ENCODE measurements at places on chromosomes 13 and 19.

- DNase-seq = no peak
These were observed 55.0 kb upstream of the TM9SF2 start for GRCh38 chr13:99446242-99446641.

DNA sequence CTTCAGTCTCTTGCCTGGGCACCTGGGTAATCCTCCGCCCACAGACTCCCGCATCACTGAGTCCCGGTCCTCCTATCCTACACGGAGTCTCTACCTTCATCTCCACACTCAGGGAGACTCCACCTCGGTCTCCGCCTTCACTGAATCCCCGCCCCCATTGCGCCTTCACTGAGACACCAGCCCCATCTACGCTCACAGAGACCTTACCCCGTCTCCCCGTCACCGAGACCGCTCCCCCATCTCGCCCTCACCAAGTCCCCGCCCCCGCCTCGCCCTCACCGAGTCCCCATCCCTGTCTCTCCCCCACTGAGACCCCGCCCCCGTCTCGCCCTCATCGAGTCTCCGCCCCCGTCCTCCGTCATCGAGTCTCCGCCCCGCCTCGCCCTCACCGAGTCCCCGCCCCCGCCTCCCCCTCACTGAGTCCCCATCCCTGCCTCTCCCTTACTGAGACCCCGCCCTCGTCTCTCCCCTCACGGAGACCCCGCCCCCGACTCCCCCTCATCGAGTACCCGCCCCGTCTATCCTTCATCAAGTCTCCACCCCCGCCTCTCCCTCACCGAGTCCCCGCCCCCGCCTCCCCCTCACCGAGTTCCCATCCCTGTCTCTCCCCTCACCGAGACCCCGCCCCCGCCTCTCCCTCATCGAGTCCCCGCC lies 23.1 kb upstream of the ZNF846 start:
- DNase-seq = peak; percentile 95

DNA sequence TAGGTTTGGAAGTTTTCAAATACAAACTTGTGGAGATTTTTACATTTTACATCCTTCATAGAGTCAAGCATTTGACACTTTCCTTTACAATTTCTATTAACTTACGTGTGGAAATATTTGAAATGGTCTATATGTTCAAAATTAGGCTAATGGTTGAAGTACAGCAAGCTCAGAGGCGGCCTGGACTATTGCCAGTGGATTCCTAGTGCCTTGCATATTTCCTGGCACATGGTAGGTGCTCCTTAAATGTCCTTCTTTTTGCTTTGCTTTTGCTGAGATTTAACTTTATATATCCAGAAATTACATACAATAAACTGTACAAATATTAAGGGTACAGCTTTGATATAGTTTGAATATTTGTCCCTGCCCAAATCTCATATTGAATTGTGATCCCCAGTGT lies 93.9 kb downstream of the UBL3 start:
- DNase-seq = no peak

DNA sequence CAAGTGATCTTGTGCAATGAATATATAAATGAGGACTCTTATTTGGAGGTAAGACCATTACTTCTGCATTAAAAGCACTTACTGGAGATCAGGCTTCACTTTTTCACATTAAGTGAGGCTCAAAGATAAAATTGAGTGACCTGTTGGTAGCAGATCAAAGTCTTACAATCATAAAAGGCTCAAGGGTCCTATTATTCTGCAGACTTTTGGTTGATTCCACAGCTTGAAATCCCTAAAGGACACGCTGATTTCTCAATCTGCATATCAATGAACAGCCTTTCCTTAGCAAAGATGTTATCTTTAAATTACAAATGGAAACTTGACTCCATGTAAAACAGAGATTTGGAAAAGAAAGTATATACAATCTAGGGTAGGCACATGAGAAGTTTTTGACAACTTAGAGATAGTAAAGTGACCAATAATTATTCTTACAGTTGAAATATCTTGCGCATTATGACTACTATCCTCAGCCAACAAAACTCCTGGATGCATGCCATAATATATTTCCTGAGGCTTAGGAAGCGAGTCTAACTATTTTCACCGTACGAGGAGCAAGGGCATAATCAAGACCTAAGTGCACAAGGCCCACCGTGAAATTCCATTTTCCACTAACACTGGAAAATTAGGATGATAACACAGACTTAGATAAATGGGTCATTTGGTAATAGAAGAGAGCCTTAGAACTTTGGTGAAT lies 640.7 kb downstream of the LIG4 start:
- no peak for DNase-seq

DNA sequence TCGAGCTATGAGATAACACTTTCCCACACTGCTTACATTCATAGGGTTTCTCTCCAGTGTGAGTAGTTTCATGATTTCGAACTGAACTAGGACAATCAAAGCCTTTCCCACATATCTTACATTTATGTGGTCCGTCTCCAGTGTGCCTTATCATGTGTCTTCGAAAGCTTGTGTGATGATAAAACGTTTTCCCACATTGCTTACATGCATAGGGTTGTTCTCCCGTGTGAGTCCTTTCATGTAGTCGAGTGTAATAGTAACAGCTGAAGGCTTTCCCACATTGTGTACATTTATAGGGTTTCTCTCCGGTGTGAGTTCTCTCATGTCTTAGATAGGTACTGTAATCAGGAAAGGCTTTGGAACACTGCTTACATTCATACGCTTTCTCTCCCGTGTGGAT lies 16.3 kb downstream of the ZNF823 start:
- DNase-seq = no peak

DNA sequence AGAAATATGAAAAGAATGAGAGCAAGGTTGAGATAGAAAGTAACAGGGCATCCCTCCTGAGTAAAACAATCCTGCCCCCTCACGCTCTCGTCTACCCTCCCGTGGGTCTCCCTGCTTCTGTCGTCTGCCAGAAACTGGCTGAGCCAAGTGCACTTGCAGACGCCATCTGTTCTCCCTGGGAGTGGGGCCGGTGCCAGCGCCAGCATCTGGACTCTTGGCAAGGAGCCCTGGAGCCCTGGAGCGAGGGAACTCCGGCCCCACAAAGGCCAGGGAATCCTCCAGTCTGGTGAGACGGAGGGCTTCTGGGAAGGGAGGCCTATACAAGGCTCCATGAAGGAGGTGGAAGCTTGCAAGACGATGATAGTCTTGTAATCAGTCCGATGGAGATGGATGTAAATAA lies 2.3 kb upstream of the TMEM91 start:
- no peak for DNase-seq

GRCh38 chr19:31313291-31314030 lies 35.8 kb downstream of the TSHZ3 start:
- no peak for DNase-seq

GRCh38 chr13:113500530-113501265 lies 10.2 kb upstream of the DCUN1D2 start:
- DNase-seq = no peak

- no peak for DNase-seq
These were observed 16.1 kb downstream of the ZSWIM9 start for GRCh38 chr19:48186541-48186991.

DNA sequence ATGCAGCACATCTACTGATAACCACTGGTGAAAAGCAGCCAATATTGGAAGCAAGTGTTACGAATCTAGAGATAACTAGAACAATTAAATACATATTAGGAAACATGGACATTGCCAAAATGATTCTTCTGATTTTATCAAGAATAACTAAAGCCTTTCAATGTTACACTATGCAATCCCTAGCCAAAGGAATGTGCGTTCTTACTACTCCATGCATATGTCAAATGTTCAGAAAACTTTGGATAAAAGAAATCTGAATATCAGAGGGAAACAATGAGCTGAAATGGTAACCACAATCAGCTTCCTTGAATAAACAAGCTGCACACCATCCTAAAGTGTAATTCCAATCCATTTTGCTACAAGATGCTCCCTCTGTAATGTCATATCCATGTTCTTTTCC lies 951 bp upstream of the POSTN start:
- no peak for DNase-seq

- no peak for DNase-seq
These were observed 80.2 kb downstream of the SHISA2 start for GRCh38 chr13:25971459-25972145.

DNA sequence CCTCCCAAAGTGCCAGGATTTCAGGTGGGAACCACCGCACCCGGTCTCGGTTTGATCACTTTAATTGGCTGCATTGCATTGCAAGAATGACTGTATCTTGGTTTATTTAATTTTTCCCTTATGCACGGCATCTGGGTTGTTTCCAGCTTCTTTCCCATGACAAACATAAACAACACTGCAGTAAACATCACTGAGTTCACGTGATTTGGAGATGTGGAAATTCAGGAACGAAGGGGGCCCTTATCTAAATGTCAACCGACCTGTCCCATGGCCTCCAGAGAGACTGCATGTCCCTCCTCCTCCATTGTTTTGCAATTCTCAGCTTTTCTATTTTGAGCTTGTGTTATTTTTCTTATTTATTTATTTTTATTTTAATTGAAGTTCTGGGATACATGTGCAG lies 14.4 kb upstream of the SULT2B1 start:
- no peak for DNase-seq

DNA sequence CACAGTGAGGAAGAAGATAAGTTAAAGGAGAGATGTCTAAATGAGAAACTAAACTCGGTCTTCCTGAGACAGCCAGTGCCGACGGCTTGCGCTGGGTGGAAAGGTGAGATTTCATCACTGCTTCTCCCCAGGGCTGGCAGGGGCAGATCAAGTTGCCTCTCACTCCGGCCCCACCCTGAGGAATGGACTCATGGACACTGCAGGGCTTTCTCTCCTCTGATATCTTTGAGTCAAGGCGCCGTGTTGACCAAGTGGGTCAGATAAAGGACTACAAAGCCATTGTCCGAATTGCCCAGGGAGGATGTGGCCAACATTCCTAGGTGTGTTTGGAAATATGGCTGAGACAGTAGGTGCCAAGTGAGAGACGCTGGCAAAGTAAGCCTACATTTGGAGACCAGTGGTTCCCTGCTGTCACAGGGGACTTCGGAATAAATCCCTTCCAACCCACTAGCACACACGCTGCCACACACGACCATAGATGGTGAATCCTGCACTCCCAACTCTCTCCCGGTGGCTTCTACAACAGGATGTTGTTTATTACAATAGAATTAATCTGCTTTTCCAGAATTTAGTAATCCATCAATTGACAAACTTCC lies 156.5 kb upstream of the TSC22D1 start:
- no peak for DNase-seq

GRCh38 chr13:27556109-27556508 lies 64.2 kb downstream of the LNX2 start:
- DNase-seq = no peak

- no peak for DNase-seq
These were observed 108.4 kb downstream of the DLEU7 start for GRCh38 chr13:50735071-50735470.

DNA sequence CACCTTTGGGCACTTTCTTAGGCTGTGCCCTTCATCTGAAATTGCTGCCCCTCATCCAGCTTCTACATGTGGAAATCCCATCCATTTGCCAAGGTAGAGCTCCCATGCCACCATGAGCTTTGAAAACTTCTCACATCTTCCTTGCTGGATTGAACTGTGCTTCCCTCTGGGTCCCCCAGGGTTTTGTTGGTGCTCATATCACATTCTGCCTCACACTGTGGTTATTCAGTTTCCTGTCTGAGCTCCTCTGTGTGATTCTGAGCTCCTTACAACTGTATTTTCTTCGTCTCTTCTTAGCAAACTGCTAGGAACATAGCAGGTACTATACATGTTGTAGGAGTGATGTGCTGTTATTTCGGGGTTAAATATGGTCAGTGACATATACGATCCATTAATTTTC lies 74.9 kb upstream of the KL start:
- no peak for DNase-seq

- no peak for DNase-seq
These were observed 102.6 kb upstream of the MYCBP2 start for GRCh38 chr13:77429320-77430142.

DNA sequence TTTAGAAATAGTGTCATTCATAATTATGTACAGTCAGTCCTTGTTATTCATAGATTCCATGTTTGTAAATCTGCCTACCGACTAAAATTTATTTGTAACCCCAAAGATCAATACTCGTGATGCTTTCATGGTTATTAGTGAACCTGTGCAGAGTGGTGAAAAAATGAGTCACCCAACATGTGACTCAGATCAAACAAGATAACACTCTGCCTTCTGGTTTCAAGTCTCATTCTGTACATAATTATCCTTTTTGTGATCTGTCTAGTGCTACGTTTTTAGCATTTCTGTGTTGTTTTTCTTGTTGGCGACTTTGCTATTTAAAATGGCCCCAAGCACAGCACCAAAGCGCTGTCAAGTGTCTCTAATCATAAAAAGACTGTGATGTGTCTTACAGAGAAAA lies 274.7 kb downstream of the SUCLA2 start:
- DNase-seq = no peak
